ENCODE measurements at places on chromosomes 1 and 21.

- no peak for DNase-seq
Observed at GRCh38 chr1:69738458-69739250, 170.9 kb downstream of the LRRC7 start.

- no peak for DNase-seq
Observed at GRCh38 chr1:236018885-236019453, 45.9 kb downstream of the NID1 start.

GRCh38 chr1:1430992-1431844, 4.3 kb upstream of the VWA1 start:
- no peak for DNase-seq

DNA sequence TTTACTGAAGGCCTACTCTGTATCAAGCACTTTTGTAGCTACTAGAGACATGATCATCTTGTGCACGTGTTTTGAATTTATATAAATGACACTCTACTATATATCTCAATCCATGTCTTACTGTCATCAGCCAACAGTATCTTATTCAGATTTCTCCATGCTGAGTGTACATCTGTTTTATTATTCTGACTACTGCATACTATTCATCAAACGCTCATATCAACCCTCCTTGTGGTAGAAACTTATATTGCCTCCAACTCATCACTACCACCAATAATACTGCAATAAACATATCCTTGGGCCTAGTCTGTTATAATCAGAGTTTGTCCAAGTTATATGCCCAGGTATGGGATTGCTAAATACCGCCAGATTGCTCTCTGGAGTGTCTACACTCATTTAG, 81.6 kb upstream of the IRF2BP2 start:
- peak; percentile 48 for DNase-seq

- DNase-seq: no peak
Observed at GRCh38 chr1:54289712-54290233, 89.8 kb downstream of the MRPL37 start.

DNA sequence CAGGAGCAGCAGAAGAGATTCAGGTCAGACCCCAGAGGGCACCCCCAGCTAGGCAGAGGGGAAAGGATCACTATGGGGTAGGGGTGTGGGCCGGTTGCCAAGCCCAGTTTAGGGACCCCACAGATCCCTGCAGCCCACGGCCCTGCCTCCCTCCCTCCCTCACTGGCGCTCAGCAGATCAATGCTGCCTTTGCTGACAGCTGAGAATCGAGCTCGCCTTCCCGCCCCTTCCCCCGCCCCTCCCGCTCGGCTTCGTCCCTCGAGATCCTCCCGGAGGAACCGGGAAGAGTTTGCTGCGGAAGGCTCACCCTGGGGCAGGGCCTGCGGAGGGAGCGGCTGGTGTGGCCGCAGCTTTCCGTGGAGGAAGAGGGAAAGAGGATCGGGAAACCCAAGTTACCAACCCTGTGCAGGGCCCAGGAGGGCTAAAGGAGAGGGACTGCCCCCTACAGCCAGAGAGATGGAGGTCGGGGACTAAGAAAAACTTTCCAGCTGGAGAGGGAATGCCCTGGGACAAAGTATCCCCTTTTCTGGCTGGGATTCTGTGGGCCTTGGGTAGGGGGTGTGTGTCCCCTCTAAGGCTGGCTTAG, 1.1 kb upstream of the KCNQ4 start:
- peak; percentile 50 for DNase-seq

GRCh38 chr1:12001249-12001917, 17.9 kb upstream of the MIIP start:
- DNase-seq: no peak

DNA sequence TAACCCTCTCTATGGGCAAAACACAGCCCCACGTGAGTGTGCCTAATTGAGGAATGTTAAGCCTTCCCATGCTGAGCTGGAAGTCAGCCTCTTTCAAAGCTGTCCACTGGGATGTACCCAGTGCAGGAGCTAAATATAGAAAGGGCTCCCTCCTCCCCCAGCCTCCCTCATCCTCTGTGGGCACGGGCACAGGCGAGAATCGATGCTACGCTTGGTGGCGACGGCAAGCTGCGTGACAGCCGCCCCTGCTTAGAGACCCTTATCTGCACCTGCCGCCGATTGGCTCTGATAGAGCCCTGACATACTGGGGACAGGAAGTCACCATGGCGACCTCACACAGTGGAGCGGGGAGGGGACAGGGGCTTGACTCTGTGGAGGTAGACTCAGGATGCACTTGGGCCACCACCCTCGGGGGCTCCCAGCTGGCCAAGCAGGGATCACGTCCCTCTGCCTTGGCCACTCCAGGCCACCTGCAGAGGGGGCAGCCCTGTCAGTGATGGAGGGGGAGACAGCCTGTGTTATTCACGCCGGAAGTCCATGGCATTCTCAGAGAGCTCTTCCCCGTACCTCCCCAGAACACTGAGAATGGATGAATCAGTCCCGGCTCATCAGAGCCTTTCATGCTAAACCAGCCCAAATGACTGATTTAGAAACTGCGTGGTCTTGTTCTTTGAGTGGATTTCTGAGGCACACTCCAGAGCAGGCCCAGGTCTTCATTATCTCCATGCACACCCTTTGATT, 84.8 kb downstream of the KCND3 start:
- peak; percentile 23 for DNase-seq

GRCh38 chr1:230081751-230082150, 14.7 kb downstream of the GALNT2 start:
- no peak for DNase-seq

- no peak for DNase-seq
Observed at GRCh38 chr1:239368436-239369109, 17.8 kb upstream of the CHRM3 start.

DNA sequence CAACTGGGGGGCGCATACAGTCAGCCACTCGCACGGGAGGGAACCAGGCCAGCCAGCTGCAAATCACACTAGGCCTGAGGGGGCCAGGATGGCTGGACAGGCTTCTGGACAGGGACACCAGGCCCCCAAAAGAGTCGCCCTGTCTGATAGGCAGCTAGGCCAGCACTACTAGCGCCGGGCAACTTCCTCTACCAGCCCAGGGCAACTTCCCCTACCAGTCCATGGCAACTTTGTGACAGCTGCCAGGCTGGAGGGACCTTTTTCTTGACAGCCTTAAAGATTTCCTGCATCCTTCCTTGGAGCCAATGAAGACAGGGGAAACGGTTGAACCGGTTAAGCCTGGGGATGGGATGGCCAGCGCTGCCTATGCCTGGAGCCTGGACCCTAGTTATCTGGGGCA, 5.1 kb downstream of the IFFO2 start:
- DNase-seq: no peak

DNA sequence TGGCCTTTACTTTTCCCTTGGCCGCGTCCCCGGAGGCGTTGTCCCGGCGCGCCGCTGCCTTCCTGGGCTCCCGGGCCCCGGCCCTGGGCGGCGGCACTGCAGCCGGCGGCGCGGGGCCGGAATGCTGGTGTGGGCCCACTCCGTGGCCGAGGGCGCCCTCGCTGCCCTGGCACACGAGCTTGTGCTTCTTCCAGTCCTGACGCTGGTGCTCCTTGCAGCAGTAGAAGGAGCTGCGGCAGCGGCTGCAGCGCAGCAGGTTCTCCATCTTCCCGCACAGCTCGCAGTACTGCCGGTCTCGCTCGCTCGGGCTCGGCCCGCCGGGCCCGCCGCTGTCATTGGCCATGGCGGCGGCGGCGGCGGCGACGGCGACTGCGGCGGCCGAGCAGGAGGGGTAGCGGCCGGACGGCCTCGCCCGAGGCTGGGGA, 529 bp downstream of the EGLN1 start:
- DNase-seq: peak; percentile 40

DNA sequence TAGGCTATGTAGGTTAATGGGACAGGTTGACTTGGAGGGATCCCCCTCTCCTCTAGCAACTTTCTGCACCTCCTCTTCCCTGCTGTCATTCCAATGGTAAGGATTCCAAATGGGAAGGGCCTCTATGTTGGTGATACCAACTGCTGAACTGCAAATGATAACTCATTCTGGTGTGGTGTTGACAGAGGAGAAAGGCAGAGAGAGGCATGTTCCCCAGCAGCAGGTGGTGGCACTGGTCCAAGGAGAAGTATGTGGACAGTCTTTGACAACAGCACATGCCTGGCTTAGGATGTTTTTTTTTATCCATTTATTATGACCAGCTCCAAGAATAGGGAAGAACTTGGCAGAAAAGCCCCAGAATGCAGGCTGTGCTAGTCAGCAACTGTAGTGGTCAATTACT, 19.6 kb upstream of the SPAG17 start:
- DNase-seq: peak; percentile 9

DNA sequence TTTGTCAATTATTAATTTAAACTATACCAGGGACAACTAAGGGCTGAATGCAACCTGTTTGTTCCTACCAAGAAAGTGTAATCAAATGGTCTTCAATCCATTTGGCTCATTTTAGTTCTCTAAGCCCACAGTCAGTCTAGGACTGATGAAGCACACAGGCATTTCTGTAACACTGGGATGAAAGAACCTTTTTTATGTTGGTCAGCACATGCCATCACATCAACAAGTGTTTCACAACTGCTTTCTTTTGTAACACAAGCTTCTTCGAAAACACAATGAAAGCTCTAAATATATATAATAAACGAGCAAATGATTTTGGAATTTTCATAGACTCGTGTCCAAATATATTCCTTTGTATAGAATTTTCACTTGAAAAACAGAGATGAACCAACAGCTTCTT, 28.8 kb downstream of the HEATR1 start:
- peak; percentile 6 for DNase-seq

GRCh38 chr1:226980122-226980560, 40.0 kb downstream of the COQ8A start:
- no peak for DNase-seq

- DNase-seq: peak; percentile 8
Observed at GRCh38 chr1:167360120-167360519, 139.4 kb downstream of the POU2F1 start.

DNA sequence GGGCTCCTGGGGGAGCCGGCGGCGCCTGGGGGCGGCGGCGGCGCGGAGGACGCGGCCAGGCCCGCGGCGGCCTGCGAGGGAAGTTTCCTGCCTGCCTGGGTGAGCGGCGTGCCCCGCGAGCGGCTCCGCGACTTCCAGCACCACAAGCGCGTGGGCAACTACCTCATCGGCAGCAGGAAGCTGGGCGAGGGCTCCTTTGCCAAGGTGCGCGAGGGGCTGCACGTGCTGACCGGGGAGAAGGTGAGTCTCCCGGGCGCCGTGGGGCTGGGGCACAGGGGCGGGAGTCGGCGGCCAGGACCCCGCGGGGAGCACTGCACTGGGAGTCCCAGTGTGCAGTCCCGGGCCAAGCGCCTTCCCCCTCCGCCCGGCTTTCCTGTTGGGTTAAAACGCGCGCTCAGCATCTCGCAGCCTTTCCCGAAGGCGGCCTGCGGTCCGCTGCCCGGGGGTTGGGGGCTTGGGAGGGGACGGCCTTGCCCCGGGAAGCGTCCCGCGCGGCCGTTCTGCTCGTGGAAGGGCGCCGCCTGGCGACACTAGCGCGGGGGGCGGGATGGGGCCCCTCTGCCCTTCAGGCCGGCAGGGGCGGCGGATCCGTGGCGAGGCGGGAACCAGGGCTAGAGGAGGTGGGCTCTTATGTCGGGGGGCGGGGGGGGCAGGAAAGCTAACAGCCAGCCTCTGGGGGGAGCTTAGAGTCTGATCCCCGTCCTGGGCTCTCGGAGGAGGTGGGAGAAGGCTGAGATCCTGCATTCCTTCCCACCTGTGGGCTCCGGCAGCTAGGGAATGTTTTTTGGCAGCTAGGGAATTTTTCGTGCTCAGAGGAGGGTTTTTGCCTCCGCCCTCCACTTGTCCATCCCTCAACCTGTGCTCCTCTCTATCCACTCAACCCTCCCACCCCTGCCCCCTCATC, 1.1 kb downstream of the HUNK start:
- DNase-seq: no peak

- DNase-seq: no peak
Observed at GRCh38 chr1:188302746-188303145, 1474.0 kb downstream of the PLA2G4A start.

DNA sequence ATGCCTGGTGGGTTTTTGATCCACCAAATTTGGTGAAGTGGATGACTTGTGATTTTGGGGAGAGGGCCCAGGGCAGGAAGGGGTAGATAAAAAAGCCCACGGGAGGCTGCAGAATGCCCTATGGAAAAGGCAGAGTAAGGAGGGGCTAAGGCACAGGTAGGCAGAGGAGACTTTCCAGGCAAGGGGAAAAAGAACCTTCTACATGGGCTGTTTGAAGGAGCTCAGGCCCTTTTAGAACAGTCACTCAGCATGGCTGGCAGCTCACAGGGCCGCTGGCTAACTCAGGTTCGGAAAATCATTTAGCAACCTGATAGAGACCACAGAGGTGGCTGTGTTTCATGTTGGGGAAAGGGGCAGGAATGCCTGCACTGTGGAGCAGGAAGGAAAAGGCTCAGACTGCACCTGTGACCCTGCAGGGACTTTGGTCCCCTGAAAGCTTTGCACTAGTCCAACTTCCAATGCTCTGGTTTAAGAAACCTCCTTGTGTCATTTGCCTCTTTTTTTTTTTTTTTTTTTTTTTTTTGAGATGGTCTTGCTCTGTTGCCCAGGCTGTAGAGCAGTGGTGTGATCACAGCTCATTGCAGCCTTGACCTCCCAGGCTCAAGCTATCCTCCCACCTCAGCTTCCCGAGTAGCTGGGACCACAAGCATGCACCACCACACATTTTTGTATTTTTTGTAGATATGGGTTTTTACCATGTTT, 58.5 kb upstream of the ENAH start:
- no peak for DNase-seq
